ENCODE measurements at places on chromosomes 16 and 17.

- no peak for DNase-seq
Measured at GRCh38 chr16:57643910-57644309, 15.5 kb downstream of the ADGRG1 start.

DNA sequence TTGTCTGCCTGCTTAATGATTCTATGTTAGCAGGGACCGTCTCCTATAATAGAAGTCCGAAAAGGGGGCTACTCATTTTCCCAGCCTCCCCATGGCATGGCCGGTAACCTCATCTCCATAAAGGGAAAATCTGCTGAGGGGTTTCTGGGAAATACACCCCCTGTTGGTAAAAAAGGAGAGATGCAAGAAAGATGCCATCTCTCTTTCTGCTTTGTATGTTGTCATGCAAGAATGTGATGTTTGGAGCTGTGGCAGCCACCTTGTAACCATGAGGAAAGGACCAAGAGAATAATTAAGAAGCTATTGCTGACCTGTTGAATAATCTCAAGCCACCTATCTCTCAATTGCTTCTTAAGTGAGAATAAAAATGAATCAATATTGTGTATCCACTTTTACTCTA lies 94.8 kb upstream of the XYLT1 start:
- DNase-seq: no peak

DNA sequence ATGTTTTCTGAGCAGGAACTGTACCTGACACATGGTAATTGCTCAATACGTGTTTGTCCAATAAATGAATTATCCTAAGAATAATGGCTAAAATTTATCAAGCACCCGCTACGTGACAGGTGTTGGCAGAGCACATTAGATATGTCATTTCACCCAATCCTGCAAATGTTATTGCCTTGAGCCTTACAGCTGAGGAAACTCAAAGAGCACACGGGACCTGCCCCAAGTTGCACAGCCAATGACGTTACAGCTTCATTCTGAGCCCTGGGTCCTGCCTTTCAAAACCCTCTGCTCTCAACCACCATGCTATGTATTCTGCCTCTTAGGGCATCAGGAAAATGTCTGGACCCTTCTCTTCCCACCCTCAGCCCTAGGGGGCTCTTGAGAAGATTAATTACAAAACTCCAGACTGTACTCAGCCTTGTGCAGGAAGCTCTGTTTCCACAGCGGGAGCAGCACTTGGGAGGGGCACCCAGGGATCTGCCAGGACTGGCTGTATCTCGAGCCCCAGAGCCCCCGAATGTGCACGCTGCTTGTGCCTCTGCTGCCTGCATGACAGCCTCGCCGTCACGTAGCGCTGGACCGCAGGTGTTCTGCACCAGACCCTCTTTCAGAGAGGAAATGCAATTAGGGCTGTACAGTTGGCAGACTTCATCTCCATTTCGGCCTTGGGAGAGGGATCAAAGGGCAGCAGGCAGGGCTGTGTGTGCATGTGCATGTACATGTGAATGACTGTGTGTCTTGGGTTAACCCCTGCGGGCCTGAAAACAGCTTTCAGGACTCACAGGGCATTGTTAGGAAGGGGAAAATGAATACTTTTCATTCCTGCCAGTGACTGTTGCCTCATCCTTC lies 71.6 kb downstream of the GPR139 start:
- DNase-seq: no peak

GRCh38 chr17:72754513-72754912 lies 338.0 kb downstream of the SLC39A11 start:
- no peak for DNase-seq

DNA sequence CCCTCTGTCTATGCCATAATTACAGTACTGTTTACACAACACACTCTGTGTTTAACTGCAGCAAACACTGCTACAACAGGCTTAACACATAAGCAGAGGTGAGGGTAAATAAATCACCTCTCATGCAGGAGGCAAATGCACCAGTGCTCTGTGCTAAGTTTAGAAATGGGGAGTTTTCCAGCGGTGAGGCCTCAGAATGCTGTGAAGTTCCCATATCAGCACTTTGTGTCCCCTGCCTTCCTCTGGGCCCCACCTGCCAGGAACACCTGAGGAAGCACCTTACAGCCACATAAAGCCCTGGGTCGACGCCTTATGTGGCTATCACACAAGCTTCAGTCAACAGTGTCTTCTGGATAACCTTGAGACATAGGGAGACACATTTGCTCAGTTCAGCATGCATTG lies 304.5 kb downstream of the HAPSTR1 start:
- no peak for DNase-seq

GRCh38 chr17:68670967-68671693 lies 70.0 kb upstream of the FAM20A start:
- no peak for DNase-seq

- DNase-seq: peak; percentile 58
Measured at GRCh38 chr17:72432881-72433280, 312.1 kb downstream of the SOX9 start.

- DNase-seq: no peak
Measured at GRCh38 chr17:1473841-1474240, 17.8 kb upstream of the CRK start.

DNA sequence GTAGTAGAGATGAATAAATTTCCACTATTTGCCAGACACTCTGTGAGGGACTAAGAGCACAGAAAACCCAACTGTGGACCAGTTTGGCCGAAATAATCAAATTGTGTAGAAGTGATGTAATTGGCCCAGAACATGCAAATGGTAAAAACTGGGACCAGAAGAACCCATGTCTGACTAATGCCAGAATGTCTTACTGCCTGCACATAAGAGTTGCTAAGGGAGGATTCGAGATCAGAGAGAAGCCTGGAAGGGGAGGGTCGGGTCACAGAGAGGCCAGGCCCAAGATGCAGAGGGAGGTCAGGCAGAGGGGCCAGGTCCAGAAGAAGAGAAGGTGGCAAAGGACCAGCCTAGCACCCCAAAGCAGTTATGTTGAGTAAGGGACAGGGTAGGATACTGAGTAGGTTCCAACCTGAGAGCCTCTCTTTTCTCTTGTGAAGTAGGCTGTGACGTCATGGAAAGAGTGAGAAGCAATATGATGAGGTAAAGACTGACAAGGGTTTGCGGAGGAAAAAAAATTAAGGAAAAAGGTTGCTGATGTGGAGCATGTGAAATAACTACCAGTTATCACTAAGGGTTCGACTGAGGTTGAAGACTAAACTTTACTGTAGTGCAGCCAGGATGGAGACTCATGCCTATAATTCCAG lies 53.2 kb downstream of the SKAP1 start:
- DNase-seq: no peak

- no peak for DNase-seq
Measured at GRCh38 chr17:193841-194806, 12.7 kb upstream of the DOC2B start.

- no peak for DNase-seq
Measured at GRCh38 chr16:62853887-62854286, 817.6 kb upstream of the CDH8 start.

DNA sequence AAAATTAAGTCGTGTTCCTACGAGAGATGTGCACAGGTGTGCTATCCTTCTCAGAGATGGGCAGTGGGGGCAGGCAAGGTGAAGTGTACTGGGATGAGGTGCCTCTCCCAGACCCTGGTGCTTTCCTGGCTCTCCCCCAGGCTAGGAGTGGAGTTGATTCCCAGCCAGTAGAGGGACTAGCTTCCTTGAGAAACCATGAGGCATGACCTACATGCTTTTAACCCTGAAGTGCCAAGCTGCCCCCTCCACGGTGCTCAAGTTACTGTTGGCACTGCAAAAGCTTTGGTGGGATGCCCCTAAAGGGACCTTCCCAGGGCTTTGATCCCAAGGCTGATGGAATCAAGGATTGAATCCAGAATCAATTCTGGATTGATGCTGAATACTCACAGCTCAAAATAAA lies 47.0 kb upstream of the SREBF1 start:
- no peak for DNase-seq

GRCh38 chr17:75073618-75074047 lies 14.1 kb upstream of the SLC16A5 start:
- DNase-seq: no peak

GRCh38 chr16:73172241-73172972 lies 124.5 kb upstream of the ZFHX3 start:
- DNase-seq: peak; percentile 69

DNA sequence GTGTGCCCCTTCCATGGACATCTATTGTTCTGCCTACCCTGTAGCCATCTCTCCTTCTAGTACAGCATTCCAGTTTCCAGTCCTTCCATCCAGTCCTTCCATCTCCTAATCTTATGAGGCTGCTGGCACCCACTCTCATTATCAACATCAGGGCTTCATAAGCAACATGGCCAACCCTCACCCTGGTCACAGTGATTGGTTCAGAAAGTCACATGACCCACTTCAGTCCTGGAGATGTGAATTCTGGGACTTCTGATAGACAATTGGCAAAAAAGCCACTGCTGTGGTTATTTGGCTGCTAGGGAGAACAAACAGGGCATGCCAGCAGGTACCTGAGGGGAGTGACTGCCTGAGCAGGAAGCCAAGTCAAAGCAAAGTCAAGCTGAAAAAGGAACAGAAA lies 164.7 kb upstream of the C16orf82 start:
- DNase-seq: no peak

DNA sequence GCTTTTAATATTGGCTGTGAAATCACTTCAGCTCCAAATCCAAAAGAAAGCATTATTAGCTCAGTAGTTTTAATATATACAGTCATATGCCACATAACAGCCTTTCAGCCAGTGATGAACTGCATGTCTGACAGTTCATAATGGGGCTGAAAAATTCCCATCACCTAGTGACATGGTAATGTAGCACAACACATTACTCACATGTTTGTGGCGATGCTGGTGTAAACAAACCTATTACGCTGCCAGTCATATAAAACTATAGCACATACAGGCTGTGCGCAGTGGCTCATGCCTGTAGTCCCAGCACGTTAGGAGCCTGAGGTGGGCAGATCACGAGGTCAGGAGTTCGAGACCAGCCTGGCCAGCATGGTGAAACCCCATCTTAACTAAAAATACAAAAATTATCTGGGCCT lies 92.2 kb downstream of the TUBD1 start:
- no peak for DNase-seq

- no peak for DNase-seq
Measured at GRCh38 chr16:60648290-60648689, 1387.9 kb downstream of the CDH8 start.

DNA sequence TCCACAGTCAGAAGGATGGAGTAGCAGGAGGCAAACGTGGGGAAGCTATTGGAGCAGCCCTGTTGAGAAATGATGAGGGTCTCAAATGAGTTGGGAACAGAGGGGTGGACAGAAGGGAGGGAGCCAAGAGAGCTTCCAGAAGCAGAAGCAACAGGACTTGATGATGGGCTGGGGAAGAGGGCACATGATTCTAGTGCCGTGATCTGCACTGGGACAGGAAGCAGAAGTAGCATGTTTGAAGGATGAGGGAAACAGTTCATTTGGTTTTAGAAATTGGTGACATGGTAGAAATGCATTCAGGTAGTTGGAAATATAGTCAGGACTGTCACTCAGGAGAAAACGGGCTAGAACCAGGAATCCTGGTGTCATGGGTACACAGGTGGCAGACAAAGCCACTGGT lies 19.4 kb downstream of the EMP2 start:
- DNase-seq: no peak

- DNase-seq: no peak
Measured at GRCh38 chr17:43791589-43791988, 11.4 kb downstream of the CFAP97D1 start.

DNA sequence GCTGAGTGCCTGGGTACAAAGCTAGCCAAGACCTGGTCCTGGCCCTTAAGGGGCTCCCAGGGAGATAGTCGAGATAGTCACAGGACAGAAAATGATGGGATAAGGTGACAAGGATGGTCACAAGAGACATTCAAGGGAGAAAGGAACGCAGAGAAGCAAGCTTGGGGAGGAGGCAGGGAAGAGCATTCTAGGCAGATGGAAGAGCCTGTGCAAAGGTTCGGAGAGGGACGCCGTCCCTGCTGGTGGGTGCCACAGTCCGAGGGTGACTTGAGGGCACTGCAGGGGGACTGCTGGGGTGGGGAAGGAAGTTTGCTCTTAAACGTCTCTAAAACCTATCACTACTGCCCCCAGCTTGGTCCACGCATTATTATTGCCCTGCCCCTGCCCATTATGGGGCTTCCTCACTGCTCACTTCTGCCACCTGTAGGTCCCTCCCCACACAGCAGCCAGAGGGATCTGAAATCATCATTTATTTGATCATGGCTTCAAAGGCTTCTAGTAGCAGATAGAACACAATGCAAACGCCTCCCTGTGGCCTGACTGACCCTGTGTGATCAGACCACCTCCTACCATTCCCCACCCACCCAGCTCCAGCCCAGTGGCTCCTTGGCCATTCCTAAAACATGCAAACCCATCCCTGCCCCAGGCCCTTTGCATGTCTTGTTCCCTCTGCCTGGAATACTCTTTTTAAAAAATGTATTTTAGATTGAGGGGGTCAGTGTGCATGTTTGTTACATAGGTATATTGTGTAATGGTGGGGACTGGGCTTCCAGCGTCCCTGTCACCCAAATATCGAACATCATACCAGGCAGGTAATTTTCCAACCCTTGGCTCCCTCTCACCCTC lies 60.3 kb downstream of the RMI2 start:
- DNase-seq: peak; percentile 72

DNA sequence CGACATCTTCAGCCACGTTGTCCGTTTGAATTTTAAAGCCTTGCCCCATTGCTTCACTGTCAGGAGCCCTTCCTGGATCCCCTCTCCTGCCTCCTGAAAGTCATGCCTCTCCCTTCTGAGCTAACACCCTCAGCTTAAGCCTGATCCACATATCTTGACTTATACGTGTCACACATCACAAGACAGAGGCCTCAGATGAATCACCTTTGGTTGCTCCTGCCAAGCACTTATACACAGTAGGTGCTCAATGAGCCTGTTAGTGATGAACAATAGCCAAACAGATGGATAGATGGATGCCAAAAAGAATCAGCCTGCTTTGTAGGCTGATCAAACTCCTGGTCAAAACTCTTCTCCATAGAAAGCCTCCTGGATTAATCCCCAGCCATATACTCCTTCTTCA lies 31.8 kb downstream of the PITPNM3 start:
- no peak for DNase-seq

DNA sequence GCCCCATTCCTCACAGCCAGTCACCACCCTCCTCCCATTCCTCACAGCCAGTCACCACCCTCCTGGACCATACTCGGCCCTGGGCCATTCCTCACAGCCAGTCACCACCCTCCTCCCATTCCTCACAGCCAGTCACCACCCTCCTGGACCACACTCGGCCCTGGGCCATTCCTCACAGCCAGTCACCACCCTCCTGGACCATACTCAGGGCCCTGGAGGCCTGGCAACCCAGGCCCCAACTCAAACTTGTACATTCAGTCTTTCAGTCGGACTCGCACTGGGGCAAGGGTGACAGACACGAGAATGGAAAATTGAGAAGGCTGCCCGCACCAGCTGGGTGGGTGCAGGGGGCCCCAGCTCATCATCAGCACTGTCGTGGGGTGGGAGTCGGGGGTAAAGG lies 30.4 kb upstream of the FOXK2 start:
- DNase-seq: no peak

- no peak for DNase-seq
Measured at GRCh38 chr17:48043176-48043575, 5.0 kb upstream of the NFE2L1 start.

Measured in islet precursor cell (in vitro differentiated cells).